ENCODE measurements at places on chromosomes 3 and 15.

GRCh38 chr3:177574222-177574856 is 377.1 kb upstream of the TBL1XR1 start:
- DNase-seq, result peak; percentile 83

DNA sequence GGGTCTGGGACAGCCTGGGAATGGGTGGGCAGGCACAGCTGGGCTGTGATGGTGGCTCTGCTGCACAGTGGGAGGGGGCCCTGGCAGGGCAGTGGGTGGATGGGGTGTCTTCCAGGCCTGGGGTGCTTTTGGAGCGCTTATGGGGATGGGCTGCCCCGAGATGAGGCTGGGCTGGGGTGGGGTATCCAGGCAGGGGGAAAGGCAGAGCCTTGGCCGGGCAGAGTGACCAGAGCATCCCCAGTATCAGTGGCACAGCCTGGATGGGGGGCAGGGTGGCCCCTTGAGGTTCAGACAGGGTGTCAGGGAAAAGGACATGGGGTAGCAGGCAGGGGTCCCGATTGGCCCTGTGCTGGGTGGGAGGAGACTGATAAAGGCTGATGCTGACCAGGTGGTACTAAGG is 26.6 kb downstream of the HDAC11 start:
- no peak for DNase-seq

- no peak for DNase-seq
These were observed 177.3 kb downstream of the NFKBIZ start for GRCh38 chr3:102026656-102027055.

DNA sequence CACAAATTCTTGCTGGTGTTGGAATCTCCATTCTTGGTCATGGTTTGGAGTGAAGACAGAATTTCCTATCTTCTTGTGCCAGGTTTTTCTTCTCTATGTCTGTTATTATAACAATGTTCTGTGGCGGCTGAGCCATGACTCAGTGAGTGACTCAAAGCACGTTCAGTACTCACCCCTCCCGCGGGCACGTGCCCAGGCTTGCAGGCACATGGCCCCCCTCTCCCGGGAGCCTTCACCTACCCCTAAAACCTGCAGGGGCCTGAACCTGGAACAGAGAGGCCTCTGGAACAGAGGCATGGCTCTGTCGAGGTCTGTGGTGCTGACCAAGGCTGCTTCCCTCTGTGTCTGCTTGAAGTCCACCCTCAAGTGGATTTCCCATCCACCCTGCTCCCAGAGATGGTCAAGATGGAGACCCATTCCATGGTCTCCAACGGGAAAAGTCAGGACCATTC is 27.6 kb downstream of the PLXNB1 start:
- DNase-seq, result peak; percentile 50

Data from non-pigmented ciliary epithelial cell (primary cell).